ENCODE measurements at places on chromosomes 5 and 9.

DNA sequence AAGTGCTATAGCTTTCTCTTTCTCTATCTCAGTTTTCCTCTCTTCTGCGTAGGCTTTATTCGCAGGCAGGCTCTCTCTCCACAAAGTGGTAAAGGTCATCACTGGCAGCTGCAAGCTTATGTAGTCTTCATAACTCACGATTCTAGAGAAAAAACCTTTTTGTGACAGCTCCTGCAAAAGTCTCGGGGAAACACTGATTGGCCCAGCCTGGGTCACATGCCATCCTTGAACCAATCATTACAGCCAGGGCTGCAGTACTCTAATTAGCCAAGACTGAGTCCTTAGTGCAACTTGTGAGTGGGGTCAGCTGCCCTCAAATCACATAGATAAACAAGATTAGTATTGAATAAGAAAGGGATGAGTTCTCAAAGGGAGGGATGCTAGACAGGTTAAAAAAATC, 18.3 kb upstream of the FRMPD1 start:
- DNase-seq, result no peak

DNA sequence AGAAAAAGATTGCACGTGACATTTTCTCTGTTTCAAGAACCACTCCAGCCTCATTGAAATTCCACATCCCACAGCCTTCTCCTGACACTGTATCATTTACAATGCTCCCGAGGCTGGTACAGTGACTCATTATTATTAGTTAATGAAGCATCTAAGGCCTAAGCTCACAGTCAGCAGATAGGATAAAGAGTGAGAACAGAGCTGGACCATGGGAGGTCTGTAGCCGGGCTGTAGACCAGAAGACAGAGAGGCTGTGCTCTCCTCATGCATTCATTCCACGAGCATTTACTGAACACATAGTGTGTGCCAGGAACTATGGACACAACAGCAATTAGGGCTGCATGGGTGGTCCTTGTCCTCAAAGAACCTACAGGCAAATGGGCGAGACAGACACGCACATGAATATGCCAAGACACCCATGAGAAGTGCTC, 47.3 kb upstream of the GALNT10 start:
- DNase-seq, result no peak

DNA sequence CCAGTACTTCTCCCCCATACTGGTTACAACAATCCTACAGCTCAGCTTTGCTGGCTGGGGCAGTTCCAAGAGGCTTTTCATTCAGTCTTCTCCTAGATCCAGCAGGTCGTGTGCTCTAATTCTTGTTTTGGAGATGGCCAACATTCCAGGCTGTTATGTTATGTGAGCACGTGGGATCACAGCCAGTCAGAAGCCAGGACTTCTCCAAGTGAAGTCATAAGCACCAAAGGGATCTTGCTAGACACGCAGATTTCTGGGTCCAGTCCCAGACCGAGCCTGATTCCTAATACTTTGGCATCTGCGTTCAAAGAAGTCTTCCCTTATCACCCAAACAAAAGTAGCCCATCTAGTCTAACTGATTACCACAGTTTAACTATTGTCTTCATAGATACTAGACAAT, 1.4 kb upstream of the LARP1 start:
- DNase-seq, result no peak

DNA sequence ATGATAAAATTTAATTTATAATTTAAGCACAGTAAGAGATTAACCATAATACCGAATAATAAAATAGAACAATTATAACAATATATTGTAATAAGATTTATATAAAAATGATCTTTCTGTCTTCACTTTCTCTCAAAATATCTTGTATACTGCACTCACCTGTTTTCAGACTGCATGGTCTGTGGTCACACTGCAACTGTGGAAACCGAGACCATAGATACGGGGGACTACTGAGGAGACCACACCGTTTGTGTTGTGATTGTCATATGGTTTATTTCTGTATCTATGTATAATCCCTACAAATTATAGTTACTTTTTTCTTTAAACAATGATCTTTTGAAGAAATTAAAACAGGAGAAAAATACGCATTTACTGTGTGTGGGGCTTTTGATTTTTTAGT, 78.8 kb upstream of the TNFAIP8 start:
- DNase-seq, result no peak

DNA sequence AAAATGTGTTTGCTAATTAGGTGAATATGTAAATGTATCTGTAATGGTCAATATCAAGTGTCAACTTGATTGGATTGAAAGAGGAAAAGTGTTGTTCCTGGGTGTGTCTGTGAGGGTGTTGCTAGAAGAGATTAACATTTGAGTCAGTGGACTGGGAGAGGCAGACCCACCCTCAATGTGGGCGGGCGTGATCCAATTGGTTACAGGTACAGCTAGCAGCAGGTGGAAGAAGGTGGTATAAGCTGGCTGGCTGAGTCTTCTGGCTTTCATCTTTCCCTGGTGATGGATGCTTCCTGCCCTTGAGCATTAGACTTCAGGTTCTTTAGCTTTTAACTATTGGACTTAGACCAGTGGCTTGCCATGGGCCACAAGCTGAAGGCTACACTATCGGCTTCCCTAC, 779.0 kb upstream of the CTNND2 start:
- no peak for DNase-seq

DNA sequence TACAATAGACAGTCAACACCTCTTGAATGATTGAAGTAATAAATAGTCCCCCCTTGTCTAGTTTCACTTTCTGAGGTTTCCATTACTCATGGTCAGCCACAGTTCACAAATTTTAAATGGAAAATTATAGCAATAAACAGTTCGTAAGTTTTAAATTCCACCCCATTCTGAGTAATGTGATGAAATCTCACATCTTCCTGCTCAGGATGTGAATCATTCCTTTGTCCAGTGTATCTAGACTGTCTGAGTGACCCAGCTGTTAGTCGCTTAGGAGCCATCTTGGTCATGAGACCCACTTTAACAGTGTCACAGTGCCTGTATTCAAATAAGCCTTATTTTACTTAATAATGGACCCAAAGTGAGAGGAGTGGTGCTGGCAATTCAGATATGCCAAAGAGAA, 311.6 kb upstream of the PRR16 start:
- no peak for DNase-seq

DNA sequence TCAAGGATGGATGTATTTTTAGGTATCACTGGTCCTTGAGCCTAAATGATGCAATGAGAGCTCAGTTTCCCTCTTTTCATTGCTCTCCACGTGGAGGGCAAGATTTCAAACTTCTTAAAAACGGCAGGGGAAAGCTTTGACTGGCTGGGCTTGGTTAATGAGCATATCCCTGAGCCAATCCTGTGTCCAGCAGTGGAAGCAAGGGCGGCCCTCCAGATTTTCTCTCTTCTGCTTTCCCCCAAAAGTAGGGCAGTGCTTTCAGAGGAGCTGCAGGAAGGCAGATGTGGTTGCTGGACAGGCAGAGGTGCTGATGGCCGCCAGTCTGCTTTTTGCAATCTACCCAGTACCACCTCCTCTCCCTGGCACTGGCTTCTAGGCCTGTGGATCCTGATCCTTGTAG, 30.0 kb upstream of the TBC1D2 start:
- DNase-seq, result no peak

DNA sequence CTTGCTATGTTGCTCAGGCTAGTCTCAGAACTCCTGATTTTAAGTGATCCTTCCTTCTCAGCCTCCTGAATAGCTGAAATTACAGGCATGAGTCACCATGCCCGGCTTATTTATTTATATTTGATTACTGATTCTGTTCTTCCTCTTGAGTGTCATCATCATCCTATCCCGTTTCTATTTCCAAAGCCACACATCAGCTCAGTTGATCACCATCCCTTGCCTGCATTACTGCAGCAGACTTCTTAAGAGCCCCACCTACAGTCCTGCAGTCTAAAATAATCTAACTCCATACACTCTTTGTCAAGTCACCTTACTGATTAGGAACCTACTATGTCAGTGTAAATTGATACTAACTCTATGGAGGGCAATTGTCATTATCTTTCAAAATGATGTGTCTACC, 138.9 kb upstream of the RAI14 start:
- DNase-seq, result no peak

DNA sequence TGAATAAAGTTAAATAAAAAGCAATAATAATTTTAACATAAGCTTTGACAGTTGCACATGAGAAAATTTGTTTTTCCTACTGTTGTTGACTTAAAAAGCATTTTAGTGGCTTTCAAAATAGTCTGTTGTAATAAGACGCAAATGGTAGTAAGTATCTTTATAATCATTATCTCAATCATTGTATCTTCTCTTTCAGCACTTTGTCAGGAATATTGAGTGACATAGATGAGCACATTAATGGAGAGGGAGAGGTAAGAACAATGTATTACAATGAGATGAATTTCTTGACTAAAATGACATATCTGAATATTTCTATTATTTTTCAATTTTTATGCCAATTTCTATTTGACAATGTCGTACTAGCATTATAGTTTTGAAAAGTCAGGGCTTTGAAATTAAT, 193.9 kb upstream of the MRPS30 start:
- no peak for DNase-seq

GRCh38 chr9:87572719-87573118, 75.1 kb downstream of the DAPK1 start:
- no peak for DNase-seq

DNA sequence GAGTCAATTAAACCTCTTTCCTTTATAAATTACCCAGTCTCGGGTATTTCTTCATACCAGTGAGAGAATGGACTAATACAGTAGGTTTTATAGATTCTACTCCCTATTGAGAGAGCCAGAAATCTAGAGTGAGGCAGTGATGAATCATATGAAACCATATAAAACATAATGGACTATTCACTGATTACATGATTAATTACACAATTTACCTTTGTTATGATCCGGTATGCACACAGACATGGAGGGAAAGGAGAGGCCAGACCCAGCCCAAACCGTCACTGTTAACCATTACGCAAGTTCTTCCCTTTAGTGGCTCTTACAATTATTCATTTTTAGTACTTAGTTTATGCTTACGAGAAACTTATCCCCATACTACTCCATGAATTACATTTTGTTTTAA, 205.0 kb downstream of the DNAH5 start:
- DNase-seq, result no peak

DNA sequence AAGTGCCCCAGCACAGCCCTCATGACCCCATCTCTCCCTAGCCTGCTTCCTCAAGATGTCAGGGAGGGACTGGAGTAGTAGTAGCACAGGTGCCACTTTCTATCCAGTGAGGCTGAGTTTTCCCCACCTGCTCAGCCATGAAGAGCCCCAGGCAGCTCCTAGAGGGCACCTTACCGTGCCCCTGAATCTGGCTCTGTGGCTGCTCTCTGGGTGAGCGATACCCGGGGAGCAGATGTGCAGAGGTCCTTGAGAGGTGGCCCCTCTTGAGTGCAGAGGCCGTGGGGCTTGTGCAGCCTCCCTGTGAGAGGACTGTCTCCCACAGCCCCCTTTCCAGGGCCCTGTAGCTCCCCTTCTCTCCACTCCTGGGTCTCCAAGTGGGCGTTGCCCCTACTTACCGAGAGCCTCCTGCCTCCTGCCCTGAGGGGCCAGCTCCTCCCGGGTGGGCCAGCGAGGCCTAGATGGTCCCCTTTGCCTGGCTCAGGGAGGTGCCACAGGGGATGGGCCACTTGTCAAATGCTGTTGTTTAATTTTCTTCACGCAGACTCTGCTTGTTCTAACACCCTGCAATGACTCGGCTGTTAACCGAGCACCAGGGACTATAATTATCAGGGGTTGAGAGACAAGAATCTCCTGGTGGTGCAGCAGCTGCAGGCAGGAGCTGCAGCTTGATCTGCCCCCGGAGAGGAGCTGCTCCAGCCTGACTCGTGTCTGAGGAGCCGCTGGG, 29.6 kb upstream of the PITX1 start:
- DNase-seq, result no peak

- no peak for DNase-seq
Measured at GRCh38 chr9:128163523-128164306, 3.6 kb downstream of the BBLN start.

DNA sequence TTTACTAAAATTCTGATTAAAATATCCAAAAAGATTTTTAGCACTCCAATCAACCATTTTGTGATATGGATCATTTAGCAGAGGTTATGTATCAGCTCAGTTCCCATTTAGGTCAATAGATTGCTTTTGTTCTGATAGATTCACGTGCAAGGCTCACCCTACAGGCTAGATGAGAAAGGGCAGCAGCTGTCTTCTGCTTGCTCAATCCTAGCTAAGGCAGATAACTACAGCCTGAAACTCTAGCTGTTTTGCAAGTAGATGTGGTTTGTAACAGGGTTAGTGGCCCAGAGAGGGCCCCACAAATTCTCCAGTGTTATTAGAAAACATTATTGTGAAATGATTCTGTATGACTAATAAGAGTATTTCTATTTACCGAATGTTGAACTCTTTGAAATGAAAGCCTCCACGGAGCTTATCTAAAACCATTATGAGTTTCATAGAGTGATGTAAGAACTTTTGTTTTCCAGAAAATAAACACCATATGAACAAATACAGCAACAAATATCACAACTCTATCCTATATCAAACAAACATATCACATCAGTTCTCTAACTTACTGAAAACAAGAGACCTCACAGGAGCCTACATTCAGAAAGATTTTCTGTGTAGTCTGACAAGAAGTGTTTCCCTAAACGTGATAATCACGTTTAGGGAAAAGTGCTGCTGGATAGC, 841.9 kb upstream of the ACO1 start:
- DNase-seq, result no peak

GRCh38 chr5:160702934-160703333, 149.1 kb downstream of the ATP10B start:
- no peak for DNase-seq

DNA sequence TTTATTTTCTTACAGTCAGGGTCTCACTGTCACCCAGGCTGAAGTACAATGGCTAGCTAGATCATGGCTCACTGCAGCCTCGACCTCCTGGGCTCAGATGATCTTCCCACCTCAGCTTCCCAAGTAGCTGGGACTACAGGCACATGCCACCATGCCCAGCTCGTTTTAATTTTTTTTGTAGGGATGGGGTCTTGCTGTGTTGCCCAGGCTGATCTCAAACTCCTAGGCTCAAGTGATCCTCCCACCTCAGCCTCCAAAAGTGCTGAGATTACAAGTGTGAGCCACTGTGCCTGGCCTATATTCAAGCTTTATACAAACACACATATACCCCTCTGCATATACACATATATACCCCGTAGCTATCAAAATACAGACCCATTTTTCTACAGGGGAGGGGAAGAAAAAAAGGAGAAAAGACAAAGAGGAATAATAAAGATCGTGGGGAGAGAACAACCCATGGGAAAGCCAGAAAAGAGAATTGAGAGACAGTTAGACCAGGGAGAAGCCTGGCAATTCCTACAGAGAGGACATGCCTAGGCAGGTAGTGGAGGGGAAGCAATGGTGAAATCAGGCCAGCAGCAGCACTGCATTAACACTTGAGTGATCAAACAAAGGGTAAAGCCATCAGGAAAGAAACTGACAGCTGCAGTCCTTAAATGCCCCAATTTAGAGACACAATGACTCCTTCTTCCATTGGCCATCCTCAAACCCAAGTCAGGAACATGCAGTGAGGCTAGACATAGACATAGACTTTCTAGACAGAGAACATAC, 102.7 kb downstream of the EFNA5 start:
- peak; percentile 3 for DNase-seq

DNA sequence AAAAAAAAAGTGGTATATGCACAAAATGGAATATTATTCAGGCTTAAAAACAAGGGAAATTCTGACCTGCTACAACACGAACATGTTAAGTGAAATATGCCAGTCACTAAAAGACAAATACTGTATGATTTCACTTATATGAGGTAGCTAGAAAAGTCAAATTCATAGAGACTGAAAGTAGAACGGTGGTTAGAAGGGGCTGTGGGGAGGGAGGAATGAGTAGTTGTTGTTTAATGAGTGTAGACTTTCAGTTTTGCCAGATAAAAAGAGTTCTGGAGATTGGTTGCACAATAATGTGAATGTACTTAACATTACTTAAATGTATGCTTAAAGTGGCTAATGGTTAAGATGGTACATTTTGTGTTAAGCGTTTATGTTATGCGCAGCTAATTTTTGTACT, 79.5 kb upstream of the IL12B start:
- DNase-seq, result no peak
